ENCODE measurements at places on chromosomes 13 and 19.

- DNase-seq, result no peak
These were observed 1.8 kb downstream of the SHKBP1 start for GRCh38 chr19:40578442-40578908.

- DNase-seq, result no peak
These were observed 309 bp downstream of the LMTK3 start for GRCh38 chr19:48511321-48511731.

- DNase-seq, result no peak
These were observed 387.6 kb downstream of the SLITRK6 start for GRCh38 chr13:85411591-85411990.

DNA sequence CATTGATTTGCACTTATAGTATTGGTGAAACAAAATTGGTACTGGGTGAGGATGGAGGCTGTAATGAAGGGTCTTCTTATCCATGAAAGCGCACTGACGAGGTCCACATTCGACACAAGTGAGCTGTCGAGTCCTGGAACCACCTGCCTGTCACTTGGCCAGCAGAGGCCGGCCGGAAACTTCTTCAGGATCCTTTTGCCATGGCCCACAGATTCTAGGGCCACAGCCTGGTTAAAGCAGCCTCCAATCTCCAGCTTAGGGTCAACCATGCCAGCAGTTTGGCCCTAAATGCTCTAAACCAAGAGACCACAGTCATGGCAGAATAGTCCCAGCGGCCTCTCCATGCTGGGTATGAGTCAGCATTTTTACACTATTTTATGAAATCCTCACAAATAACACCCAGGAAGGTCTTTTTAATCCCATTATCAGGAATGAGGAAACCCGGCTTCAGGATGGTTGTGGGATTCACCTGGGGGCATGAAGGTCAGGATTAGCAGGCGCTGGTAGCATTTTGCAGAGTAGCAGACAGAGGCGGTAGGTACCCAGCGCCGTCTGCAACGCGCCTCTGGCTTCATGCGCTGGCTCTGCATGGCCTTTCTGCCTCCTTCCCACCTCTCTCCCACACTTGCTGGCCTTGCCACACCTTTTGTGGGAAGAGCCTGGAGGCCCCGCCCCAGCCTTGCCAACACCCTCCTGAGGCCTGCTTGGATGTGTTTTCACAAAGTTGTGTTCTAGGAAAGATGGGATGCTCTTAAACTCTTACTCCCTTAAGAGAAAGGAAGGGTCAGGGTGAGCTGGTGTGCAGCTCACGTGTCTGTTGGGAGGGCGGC, 15.2 kb downstream of the GAS6 start:
- no peak for DNase-seq

DNA sequence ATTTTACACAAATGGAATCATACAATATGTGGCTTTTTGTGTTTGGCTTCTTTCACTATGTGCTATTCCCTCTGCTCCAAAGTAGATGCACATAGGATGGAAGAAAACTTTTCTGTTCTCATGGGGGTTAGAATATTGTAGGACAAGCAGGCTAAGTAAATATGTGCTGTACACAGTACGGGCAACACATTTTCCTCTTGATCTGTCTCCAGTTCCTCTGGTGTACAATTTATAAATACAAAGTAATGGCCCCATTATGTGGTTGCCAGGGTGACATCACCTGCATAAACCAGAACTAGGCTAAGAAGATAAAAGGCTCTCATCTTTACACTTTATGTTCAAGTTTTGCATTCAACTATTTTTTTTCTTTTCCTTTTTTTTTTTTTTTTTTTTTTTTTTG, 41.0 kb upstream of the SOX21 start:
- no peak for DNase-seq

- DNase-seq, result no peak
These were observed 22.6 kb downstream of the CEBPA start for GRCh38 chr19:33279430-33280350.

GRCh38 chr19:4647676-4648644, 8.6 kb downstream of the TNFAIP8L1 start:
- DNase-seq, result no peak

GRCh38 chr19:41316306-41316920, 6.4 kb downstream of the CCDC97 start:
- no peak for DNase-seq

GRCh38 chr19:11483366-11484111, 2.7 kb upstream of the ELAVL3 start:
- no peak for DNase-seq

- DNase-seq, result no peak
These were observed 246.6 kb downstream of the TSHZ3 start for GRCh38 chr19:31102674-31103073.

DNA sequence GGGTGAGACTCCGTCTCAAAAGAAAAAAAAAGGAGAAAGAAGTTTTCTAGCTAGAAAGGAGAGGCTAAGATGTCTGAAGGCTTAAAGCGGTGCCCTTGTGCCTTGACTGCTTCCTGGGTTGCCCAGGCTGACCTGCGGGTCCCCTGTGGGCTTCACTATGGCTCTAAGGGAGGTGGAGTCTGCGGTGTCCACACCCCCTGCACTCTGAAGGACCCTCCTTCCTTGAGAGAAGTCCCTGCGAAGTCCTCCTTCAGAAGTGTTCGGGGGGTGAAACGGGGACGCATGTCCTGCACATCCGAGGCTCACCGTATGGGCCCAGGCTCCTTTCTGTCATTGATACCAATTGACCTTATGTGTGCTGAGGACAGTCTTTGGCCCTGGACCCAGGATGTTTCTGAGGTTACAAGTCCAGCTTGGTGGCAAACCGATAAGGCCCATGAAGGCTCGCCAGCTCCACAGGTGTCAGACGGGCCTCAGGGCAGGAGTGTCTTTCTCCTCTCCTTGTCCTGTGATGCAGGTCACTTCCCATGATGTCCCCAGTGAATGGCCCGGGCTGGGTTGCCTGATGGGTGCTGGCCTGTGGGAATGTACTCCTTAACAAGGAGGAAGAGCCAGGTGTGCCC, 11.6 kb upstream of the RNF113B start:
- no peak for DNase-seq

All from stimulated activated CD8-positive, alpha-beta memory T cell treated with anti-CD3 and anti-CD28 coated beads, Interleukin-2, amount 100 ng/mL, for 1 hour (primary cell).